ENCODE measurements at places on chromosomes 6 and 20. TPM values are rescaled to one million over a fixed set of nuclear protein-coding genes. Genes with fewer than 3 reads are reported as not detected.

DNA sequence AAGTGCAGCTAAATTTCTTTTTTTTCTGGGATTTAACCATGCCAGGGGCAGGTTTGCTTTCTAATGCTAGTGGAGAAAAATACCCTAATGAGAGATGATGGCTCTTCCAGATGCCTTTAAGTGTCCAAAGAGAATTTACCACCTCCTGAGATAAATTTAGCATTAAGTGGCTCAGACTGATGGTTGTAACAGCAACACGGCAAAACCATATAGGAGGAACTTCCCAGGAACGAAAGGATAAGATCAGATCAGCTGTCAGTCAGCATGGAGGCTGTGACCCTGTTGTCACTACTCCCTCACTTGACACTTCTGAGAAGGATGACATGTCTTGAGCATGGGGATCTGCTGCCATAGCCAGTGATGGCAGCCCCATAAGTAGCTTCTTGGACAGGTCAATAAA is 860.0 kb downstream of the QKI start:
- no peak for DNase-seq

DNA sequence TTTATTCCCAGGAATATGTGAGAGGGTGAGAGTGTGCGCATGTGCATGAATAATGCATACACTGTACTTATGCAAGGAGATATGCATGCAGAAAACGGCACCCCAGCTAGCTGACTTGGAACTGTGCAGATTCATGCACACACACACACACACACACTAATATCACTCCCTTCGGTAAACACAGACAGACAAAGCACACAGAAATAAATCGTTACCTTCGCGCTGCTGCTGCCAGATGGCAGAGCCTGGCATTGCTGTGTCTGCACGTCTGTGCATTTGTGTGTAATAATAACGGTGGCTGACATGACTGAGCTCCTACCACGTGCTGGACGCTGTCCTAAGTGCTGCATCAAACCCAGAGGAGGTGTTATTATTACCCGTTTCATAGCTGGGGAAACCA is 36.8 kb downstream of the PREX1 start:
- DNase-seq, result no peak

GRCh38 chr20:38985603-38986170 is 23.5 kb downstream of the DHX35 start:
- DNase-seq, result no peak

Gene RAET1G
- 0.22 TPM for total RNA-seq

All from Right ventricle myocardium inferior (tissue), 1 donor.